ENCODE measurements at places on chromosomes 13 and 19. TPM values are rescaled to one million over a fixed set of nuclear protein-coding genes. Genes with fewer than 3 reads are reported as not detected.

The SIAH3 gene
- total RNA-seq: under 0.01 TPM

The ZBTB45 gene
- 8.1 TPM for total RNA-seq

The KBTBD7 gene
- 2.7 TPM for total RNA-seq

The NOTCH3 gene
- 12.2 TPM for total RNA-seq

The ZNF260 gene
- total RNA-seq: 4.0 TPM

The UNC13A gene
- not detected for total RNA-seq

The KIR2DL4 gene
- not detected for total RNA-seq

The VSTM2B gene
- total RNA-seq: not detected

The SLC25A41 gene
- total RNA-seq: not detected

The MISP3 gene
- total RNA-seq: 0.35 TPM

The CD33 gene
- total RNA-seq: not detected

The MYBPC2 gene
- not detected for total RNA-seq

The ITGBL1 gene
- total RNA-seq: 76.6 TPM

The EBI3 gene
- not detected for total RNA-seq

The ERICH4 gene
- not detected for total RNA-seq

The CEACAM6 gene
- total RNA-seq: not detected

The RASAL3 gene
- total RNA-seq: 1.4 TPM

The SLC17A7 gene
- total RNA-seq: not detected

The FXYD5 gene
- 158 TPM for total RNA-seq

The SYCN gene
- total RNA-seq: not detected

The ZNF729 gene
- not detected for total RNA-seq

The RFPL4AL1 gene
- total RNA-seq: not detected

The CACNA1A gene
- 0.53 TPM for total RNA-seq

The CDC42EP5 gene
- total RNA-seq: 33.2 TPM

The GPR42 gene
- not detected for total RNA-seq

The ADGRE1 gene
- not detected for total RNA-seq

The C1QTNF9B gene
- total RNA-seq: 2.6 TPM

The SELENOW gene
- 635 TPM for total RNA-seq

The ZNF581 gene
- 23.0 TPM for total RNA-seq

The ATP4B gene
- total RNA-seq: not detected

The CCDC169 gene
- 6.2 TPM for total RNA-seq

The GNG7 gene
- under 0.01 TPM for total RNA-seq
